Vagina (tissue), 2 donors: ENCODE measurements at places on chromosomes 1 and 21.

DNA sequence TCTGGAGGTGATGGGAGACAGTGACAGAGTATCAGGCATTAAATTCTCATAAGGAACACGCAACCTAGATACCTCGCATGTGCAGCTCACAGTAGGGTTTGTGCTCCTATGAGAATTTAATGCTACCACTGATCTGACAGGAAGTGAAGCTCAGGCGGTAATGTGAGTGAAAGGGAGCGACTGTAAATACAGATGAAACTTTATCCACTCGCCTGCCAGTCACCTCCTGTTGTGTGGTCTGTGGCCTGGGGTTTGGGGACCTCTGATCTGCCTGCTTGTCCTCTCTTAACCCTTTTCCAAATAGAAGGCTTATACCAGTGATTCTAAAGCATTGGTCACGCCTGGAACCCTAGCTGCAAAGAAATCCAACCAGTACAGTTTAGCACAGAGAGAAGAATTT, 15.3 kb downstream of the GABPA start:
- no peak for DNase-seq

DNA sequence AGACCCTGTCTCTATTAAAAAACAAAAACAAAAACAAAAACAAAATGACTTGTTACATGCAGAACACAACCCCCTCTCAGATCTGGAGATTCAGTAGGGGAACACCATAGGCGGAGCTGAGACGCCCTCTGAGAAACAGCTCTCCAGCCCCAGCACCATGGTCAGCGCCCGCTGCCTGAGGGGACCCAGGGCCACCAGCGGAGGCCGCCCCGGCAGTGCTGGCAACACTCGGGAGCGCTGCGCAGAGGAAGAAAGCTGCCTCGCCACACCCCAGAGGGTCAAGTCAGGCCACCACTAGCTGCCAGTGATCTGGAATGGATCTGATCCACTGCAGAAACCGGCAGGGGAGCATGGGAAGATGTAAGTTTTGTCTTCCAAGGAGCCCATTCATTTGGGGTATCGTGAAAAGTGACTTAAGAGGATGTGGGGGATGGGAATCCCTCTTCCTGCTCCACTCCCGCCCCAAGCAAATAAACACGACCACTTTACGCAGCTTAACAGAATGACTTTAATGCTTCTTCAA, 3.1 kb downstream of the ACTA1 start:
- no peak for DNase-seq

- peak; percentile 43 for DNase-seq
Observed at GRCh38 chr21:34602061-34602460, 12.9 kb downstream of the RCAN1 start.

GRCh38 chr1:209420276-209420675, 163.2 kb upstream of the CAMK1G start:
- no peak for DNase-seq

DNA sequence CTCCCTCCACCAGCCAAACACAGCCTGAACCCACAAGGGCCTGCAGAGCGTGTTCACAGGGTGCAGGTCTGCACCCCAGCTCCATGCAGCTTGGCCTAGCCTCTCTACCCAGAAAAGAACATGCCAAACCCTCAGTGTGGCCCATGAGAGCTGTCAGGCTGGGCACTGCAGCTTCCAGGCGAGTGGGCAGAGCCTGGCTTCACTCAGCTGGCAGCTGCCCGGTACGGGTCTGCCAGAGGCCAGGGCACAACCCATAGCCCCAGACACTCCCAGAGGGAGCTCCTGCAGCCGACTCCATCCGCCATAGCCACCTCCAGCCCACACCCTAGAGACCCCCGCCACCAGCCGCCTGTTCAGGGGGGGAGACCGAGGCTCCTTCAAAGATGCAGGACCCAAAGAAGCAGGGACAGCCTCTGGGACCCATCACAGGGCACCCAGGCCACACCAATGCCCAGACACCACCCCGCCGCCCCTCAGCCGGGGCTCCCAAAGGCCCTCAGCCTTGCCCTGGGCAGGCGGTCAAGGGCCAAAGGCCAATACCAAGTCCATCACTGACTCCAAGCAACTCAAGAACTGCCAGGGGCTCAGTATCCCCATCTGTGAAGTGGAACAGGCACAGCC, 42.4 kb downstream of the MEGF6 start:
- no peak for DNase-seq
